ENCODE measurements at places on chromosomes 16 and 17.

DNA sequence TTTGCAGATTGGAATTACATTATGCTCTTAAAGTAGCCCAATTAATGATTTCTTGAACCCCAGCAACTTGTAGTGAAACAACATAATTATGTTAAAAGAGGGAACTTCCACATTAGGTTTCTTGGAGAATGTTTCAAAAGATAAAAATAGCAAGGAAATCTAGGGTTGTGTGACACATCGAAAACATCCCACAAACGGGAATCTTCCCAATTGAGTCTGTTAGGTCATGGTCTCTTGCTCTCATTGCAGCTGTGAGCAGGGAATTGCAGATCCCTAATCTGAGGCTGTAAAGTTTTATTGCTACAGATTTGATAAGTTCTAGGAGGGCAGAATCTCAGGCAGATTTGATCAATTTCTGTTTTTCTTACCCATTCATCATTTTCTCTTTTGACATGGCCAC, 6.7 kb upstream of the LPO start:
- DNase-seq: no peak

- DNase-seq: no peak
Observed at GRCh38 chr17:2609091-2609490, 15.6 kb downstream of the PAFAH1B1 start.

GRCh38 chr16:3781421-3781820, 64.1 kb upstream of the TRAP1 start:
- DNase-seq: no peak

DNA sequence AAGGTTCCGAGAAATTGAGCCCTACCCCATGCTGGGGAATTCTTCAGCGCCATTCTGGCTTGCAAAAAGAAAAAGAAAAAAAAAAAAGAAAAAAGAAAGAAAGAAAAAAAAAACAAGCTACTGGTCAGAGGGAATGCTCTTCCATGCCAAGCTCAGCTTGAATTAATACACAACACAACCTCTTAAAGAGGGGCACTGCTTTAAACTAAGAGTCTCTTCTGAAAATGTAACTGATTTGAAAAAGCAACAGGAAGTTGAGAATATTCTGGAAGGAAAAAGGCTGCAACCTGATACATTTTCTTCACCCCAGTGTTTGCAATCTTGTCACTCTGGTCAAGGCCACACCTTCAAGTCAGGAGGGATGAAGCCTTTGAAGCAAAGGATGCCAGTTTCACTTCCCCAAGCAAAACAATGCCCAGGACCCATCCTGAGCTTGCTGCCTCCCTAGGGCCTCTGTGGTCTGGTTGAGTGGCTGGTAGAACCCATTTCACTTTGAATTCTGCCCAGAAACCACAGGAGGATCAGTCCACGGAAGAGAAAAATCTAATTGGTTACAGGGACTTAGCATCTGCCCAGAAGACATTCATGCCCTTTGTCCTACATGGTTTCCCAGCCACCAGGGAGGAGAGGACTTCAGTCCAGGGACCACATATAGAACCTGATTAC, 389.7 kb downstream of the SOX9 start:
- no peak for DNase-seq

GRCh38 chr17:77549726-77550366, 408.7 kb upstream of the TNRC6C start:
- no peak for DNase-seq

GRCh38 chr16:88047462-88047861, 96.2 kb downstream of the BANP start:
- no peak for DNase-seq

DNA sequence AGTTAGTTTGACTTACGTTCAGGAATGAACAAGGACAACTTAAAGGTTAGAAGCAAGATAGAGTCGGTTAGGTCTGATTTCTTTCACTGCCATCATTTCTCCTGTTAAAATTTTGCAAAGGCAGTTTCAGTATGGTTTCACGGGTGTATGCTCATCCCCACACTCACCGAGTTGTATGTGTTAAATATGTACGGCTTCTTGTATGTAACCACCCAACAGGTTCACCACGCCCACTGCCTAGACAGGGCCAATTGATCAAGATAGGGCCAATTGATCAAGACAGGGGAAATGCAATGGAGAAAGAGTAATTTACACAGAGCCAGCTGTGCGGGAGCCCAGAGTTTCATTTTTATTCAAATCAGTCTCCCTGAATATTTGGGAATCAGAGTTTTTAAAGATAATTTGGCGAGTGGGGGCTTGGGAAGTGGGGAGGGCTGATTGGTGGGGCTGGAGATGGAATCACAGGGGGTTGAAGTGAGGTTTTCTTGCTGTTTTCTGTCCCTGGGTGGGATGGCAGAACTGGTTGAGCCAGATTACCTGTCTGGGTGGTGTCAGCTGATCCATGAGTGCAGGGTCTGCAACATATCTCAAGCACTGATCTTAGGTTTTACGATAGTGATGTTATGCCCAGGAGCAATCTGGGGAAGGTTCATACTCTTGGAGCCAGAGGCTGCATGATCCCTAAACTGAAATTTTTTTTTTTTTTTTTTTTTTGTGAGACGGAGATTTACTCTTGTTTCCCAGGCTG, 62.4 kb upstream of the PLCG2 start:
- no peak for DNase-seq

GRCh38 chr16:62021161-62021581, 15.1 kb downstream of the CDH8 start:
- DNase-seq: no peak

- no peak for DNase-seq
Observed at GRCh38 chr17:82324566-82325285, 7.3 kb upstream of the CD7 start.

GRCh38 chr16:52492789-52493357, 54.1 kb downstream of the TOX3 start:
- DNase-seq: no peak
